ENCODE measurements at places on chromosomes 13 and 19.

DNA sequence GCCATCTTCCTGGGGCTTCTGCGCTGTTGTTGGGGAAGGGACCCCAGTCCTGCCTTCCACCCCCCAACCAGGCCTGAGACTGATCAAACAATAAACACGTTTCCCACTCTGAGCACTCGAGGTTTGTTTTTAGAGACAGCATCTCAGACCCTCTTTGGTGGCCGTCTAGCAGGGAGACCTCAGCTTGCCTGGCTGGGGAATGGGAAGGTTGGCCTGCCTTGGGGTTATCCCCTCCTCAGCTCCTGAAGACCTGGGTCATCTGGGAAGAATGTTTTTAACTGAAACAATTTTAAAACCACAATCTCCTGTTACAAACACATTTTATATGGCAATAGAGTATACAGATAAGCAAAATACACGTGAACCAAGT is 2.0 kb downstream of the ZNF581 start:
- DNase-seq, result no peak

- no peak for DNase-seq
These were observed 1292.4 kb upstream of the MIR17HG start for GRCh38 chr13:90055121-90055520.

DNA sequence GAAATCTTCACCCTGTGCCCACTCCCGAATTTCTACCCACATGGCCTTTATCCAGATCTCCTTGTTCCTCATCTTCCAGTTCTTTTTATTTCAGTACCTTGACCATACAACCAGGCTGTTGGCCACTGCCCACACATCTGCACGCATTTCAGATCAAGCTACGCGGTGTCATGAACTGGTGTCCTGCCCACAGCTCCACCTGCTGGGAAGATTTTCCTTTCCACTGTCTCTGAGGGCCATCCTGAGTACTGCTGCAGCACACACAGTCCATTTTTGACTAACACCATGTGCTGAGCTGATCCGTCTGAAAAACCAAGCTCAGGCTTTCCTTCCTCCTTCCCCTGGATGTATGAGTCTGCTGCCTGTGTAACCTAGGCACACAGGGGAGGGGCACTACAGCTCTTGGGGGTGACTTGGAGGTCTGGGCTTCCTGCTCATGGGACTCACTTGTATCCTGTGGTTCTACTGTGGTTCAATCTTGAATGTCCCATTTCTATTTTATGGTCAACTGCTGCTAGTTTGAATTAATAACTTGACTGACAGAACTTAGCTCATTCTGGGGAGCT is 71.9 kb downstream of the WASF3 start:
- DNase-seq, result no peak

DNA sequence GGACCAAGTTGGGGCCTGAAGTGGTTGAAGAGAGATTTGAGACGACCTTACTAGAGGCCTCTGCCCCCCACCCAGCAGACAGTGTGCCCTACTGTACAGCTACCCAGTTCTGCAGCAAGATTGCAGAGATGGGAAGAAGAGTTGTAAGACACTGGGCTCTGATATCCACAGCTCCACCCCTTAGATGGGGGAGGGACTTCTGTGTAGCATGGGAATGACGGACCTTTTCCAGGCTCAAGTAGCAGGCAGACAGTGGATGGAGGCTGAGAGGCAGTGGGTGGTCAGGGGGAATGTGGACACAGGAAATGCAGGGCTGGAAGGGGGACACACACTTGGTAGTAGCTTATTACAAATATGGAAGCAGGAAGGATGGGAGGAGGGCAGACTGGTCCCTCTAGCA is 13.0 kb downstream of the LRFN3 start:
- no peak for DNase-seq

DNA sequence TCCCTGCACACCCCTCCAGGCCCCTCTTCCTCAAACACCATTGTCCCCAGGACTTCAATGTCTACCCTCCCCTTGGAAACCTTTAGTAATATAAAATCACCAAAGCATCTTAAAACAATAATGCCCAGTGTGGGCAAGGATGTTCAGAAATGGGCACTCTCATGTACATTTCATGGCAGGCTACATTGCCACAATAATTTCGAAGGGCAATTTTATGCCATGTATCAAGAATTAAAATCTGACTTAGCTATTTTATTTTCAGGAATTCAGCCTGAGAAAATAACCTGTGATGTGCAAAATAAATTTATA is 35.8 kb upstream of the IGSF23 start:
- DNase-seq, result no peak

DNA sequence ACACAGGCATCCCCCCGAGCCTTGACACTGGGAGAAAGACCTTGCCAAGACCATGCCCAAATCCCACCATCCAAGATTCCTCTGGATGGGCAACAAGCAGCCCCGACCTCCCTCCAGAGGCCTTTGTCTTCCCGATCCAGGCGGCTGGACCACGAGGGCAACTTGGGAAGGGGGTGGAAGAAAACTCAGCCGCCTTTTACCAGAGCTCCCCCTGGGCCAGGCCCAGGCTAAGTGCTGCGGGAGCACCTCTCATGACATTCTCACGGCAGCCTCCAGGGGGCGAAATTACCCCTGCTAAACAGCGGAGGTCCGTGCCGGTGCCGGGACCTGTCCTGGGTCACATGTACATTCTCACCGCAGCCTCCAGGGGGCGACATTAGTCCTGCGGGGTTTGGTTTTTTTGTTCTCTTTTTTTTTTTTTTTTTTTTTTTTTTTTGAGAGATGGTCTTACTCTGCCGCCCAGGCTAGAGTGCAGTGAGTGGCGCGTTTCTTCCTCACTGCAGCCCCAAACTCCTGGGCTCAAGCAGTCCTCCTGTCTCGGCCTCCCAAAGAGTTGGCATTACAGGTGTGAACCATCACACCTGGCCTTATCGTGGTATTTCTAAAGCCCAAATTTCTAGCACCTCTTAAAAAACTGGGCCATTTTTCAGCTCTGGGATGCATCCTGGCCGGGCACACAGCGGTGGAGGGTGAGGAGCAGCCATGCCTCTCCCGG is 2.1 kb upstream of the RSPH6A start:
- peak; percentile 92 for DNase-seq

DNA sequence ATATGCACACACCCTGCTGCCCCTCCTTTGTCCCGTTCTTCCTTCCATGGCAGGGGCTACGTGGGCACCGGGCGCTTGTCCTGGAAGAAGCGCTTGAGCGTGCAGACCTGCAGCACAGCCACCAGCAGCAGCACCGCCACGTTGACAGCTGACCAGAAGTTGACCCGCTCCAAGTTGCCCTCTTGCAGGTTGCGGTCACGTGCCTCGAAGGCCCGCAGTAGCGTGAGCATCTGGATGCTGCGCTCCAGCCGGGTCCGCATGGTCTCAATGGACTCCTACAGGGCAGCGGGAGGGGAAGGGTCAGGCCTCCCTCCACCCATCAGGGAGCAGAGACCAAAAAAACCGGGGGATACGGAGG is 3.1 kb downstream of the TMED1 start:
- DNase-seq, result no peak

DNA sequence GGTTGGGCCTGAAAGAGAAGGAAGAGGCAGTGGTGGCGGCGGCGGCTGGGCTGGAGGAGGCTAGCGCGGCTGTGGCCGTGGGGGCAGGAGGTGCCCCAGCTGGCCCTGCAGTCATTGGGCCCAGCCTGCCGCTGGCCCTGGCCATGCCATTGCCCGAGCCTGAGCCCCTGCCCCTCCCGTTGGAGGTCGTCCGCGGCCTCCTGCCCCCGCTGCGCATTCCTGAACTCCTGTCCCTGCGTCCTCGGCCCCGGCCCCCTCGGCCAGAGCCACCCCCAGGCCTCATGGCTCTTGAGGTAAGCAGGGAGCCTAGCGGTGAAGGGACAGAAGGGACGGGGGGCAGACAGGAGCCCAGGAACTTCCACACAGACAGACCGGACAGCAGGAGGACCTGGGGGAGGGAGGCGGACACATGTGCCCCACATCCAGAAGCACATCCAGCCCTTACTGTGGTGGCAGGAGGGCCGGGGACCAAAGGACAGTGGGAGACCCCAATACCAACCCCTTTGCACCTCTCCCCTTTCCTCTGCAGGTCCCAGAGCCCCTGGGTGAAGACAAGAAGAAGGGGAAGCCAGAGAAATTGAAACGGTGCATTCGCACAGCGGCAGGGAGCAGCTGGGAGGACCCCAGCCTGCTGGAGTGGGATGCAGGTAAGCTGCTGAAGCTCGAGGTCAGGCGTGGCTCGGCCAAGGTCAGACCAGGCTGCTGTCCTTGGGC is 5.0 kb downstream of the RBM42 start:
- no peak for DNase-seq

DNA sequence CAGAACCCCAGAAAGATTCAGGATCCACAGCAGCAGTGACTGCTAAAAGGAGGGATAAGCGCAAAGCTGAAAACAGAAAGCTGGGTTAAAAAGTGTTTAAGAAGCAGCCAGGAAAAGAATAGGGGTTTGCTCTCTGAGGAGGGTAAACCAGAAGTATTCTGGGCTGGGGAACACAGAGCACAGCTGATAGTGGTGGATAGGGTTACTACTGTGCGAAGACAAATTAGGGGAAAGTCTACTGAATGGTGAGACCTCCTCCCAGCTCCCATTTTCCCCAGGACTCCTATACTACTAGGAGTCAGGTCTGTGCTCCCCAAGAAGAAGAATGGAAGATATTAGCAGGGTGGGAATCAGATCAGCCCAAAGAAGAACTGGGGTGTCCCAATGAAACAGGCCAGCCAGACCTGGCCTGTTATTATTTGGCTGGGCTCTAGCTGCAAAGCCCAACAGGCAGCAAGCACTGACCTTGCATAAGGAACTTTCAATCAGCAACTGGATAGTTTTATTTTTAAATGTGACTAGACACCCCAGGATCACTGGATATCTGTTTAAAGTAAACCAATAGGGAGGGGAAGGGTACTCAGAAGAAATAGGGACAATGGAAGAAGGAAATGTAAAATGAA is 43.5 kb upstream of the SERTM1 start:
- DNase-seq, result no peak

- DNase-seq, result no peak
These were observed 484.0 kb downstream of the MYO16 start for GRCh38 chr13:109113427-109113826.

DNA sequence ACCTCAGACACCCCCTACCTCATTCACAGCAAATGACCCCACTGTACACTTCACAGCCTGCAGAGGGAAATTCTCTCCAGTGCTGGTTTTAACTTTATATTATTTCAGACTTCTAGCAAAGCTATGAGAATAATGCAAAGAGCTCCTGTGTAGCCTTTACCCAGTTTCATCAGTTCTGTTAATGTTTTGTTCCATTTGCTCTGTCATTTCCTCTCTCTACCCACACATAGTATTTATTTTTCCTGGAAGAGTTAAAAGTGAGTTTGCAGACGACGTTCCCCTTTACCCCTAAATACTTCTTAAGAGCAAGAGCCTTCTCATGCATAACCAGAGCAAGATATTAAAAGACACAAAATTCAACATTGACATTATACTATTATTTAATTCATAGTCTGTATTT is 49.9 kb upstream of the ADGRE1 start:
- DNase-seq, result no peak

GRCh38 chr19:50024719-50025021 is 502 bp downstream of the VRK3 start:
- no peak for DNase-seq

DNA sequence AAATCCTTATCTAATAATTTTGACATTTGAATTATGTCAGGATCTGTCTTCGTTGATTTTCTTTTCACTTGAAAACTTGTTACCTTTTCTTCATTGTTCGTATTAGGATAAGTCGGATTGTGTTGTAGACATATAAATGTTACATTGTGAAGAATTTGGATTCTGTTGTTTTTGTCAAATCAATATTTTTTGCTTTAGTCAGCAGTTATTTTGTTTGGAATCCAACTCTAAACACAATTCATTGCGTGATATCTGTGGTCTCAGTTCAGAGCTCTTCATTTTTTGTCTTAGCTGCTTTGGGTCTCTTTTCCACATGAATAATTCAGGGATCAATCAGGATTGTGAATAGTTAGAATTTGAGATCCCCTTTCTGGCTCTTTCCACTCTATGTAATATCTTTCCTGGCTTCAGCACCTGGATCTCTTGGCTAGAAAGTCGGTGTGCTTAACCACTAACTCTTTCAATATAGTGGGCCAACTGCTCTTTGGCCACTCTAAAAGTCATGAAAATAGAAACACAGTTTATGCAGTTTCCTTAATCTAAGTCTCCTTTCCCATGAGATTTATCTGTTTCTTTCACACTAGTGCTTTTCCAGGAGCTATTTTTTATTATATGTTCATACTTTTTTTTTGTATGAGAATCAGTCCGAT is 2494.2 kb upstream of the PCDH20 start:
- no peak for DNase-seq

Data from NCI-H2171 (cell line).